Fibroblast of lung (primary cell): ENCODE measurements at places on chromosomes 7 and 10.

DNA sequence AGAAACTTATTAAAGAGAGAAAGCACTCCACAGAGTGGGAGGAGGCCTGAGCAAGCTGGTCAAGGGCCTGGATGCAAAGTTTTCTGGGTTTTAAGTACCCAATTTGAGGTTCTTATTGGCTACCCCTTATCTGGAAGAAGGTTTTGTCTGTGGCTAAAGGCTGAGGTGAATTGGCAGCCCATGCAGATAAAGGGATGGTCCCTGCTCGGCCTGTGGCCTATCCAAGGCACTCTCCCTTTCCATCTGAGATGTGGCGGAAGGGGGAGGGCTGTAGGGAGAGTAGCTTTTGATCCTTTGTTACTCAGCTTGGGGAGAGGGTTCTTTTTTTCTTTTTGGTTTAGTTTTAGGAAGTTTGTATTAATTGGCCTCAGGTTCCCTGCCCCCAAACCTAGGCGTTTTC is 465.1 kb downstream of the ATRNL1 start:
- no peak for DNase-seq

- DNase-seq: peak; percentile 71
Measured at GRCh38 chr7:138001529-138002095, at the start of gene CREB3L2. CREB3L2 (minus strand) TSS chr7:138002086; CDS start chr7:138001705, 381 bp downstream.

- DNase-seq: no peak
Measured at GRCh38 chr10:126919426-126919825, 14.2 kb downstream of the DOCK1 start.

GRCh38 chr7:77667459-77668086 is 28.7 kb upstream of the RSBN1L start:
- DNase-seq: peak; percentile 24

DNA sequence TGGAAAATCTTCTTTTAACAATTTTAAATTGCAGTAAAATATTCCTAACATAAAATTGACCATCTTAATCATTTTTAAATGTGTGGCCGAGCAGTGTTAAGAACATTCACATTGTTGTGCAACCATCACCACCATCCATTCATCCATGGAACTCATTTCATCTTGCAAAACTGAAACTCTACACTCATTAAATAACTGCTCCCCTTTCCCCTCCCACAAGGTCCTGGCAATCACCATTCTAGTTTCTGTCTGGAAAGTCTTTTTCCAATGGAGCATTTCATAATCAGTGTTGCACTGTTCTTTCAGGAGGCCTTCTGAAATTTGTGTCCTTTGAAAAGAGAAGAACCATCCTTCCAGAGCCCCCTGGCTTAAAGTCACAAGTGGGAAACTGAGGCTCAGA is 233.1 kb downstream of the PLXNA4 start:
- DNase-seq: peak; percentile 8

GRCh38 chr7:71486414-71486813 is 354.5 kb downstream of the GALNT17 start:
- no peak for DNase-seq

DNA sequence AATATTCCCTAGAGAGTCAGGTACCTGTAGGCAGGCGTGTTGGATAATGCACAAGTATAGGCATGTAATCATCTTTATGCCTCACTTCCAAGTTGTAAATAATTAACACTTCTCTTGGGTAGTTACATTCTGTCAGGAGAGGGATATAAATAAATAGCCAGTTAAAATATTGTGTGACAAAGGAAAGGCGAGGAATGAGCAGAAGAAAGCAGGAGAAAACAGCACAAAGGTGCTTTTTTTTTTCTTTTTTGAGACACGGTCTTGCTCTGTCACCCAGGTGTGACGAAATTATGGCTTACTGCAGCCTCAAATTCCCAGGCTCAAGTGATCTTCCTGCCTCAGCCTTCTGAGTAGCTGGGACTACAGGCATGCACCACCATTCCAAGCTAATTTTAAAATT is 99.2 kb upstream of the LYZL2 start:
- no peak for DNase-seq

GRCh38 chr7:80520199-80520598 is 8.3 kb upstream of the GNAT3 start:
- DNase-seq: no peak

DNA sequence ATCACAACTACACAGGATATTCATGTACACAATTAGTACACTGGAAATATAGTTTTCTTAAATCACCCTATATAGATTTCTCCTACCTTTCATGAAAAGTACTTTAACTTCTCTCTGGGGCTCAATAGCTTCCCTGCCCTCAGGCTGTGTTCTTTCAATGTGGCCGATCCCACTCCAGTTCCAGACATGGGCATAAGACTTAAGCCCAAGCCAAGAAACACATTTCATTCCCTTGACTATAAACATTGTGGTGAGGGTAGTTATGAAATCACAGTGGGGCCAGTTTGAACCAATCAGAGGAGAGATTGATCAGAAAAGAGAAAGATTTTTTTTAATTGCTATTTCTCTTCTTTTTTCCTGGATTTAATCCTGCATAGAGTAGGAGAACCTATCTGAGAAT is 904.6 kb upstream of the SORCS1 start:
- no peak for DNase-seq

GRCh38 chr10:116281775-116282174 is 8.8 kb upstream of the GFRA1 start:
- no peak for DNase-seq

DNA sequence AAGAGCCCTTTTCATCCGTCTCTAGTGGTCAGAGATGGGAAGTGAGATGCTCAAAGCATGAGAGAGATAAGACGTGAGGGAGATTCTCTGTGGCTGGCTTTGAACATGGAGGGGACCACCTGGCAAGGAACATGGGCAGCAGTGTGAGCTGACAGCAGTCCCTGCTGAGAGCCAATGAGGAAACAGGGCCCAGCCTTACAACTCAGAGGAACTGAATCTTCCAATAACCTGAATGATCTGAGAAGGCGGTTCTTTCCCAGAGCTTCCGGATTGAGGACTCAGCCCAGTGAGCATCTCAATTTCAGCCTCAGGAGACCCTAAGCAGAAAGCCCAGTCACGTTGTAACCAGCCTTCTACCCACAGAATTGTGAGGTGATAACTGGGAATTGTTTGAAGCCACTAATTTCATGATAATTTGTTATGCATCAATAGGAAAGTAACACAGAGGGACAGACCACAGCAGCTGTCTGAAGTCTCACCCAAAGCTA is 33.9 kb upstream of the IKZF1 start:
- DNase-seq: no peak

GRCh38 chr7:490461-491291 is 29.0 kb downstream of the PDGFA start:
- no peak for DNase-seq

- no peak for DNase-seq
Measured at GRCh38 chr10:94235461-94235860, 127.3 kb downstream of the NOC3L start.

DNA sequence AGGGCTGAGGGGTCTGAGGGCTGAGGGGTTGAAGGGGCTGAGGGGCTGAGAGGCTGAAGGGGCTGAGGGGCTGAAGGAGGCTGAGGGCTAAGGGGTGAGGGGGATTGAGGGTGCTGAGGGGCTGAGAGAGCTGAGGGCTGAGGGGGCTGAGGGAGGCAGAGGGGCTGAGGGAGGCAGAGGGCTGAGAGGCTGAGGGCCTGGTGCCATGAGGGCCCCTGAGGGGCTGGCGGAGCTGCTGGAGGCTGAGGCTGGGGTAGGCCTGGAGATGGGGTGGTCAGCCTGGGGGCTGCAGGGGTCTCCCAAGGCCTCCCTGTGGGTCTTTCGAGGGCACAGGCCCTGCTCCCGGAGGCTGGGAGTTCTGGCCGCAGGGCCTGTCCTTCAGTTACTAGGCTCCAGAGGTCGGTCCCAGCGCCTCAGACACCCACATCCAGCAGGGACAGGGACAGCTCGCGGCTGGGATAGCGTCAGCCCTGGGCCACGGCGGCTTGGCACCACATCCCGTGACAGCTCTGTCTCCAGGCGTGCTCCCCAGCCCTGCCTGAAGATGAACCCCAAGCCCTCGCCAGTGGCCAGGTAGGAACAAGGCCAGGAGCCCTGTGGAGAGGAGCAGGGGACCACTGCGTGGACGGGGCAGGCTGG is 16.9 kb downstream of the MYO1G start:
- no peak for DNase-seq

GRCh38 chr10:118332948-118333710 is 9.0 kb downstream of the FAM204A start:
- DNase-seq: no peak

GRCh38 chr7:155713384-155713783 is 68.9 kb downstream of the RBM33 start:
- DNase-seq: no peak

DNA sequence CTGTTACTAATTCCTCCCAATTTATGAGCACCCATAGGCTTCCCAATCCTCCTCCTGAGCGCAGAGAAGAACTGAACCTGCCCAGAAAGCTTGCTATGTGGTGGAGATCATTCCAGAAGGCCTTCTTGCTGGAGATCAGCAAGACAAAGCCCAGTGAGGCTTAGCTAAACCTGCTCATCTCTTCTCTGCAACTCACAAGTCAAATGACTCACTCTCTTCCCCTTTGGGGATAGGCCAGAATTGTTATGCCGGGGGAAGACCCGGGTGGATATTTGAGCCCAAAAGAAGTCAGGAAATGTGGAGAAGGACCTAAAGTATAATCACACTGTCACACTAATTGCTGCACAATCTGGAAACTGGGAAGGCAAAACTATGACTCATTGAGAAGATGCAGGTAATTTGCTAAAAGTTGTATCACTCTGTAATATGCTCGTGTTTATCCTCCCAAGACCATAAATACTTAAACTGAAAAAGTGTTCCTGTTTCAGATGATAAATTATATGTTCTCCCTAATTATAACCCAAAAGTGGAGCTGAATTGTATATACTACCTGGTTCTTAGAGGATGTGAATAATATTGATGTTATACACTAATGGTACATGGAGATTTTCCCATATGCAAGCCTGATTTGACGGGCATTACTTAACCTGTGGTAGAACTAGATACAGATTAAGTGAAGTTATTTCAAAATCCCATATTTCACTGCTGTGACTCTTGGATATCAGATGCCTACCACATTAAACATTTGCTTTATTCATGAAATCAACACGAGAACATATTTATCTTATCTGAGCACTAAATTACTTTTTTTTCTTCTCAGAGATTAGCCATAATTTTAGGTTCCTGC is 6.4 kb downstream of the NEBL start:
- DNase-seq: peak; percentile 49

DNA sequence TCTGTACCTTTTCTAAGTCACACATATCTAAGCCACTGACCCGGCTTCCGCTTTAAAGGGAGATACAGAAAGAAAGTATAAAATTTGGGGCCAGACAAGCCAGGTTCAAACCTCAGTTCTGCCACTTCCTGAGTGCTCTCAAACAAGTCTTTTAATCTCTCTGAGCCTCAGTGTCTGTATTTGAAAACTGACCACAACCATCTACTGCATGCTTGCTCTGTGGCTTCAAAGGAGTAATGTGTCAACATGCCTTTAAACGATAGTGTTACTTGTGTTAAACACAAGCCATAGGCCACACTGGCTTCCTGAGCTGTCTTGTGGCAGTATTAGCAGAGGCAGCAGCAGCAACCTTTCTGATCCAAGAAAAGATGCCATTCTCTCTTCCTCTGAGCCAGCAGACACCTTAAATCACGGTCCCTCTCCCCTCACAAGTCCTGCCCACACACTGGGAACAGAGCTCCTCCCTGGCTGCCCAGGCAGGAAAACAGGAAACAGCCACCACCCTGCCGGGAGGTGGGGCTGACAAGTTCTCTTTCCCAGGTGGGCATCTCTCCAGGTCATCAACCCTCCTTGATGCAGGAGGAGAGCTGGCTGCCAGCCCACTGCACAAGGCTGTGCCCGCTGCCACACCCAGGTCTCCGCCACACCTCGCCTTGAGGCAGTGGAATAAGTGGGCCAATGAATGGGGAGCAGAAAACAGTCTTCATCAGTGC is 10.7 kb downstream of the HIP1 start:
- peak; percentile 88 for DNase-seq

GRCh38 chr10:85433248-85433647 is 933.3 kb downstream of the GRID1 start:
- DNase-seq: no peak

DNA sequence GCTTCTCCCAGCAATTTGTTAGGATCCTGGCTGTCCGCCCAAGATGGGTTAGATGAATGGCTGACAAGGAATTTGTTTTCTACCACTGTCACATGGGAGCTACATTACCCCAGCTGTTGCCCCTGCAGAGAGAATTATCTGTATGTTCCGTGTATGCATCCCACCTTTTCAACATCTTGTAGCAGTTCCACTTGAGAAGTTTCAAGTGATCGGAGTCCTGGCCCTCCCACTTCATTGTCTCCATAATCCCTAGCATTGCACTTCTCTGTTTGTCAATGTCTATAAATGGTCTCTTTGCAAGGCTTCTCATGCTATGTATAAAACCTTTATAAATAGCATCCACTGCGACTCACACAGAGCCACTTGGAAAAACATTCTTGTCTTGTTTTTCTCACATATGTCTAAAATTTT is 972.5 kb downstream of the CNTNAP2 start:
- DNase-seq: no peak

- DNase-seq: peak; percentile 3
Measured at GRCh38 chr7:145265180-145265579, 429.3 kb upstream of the TPK1 start.

DNA sequence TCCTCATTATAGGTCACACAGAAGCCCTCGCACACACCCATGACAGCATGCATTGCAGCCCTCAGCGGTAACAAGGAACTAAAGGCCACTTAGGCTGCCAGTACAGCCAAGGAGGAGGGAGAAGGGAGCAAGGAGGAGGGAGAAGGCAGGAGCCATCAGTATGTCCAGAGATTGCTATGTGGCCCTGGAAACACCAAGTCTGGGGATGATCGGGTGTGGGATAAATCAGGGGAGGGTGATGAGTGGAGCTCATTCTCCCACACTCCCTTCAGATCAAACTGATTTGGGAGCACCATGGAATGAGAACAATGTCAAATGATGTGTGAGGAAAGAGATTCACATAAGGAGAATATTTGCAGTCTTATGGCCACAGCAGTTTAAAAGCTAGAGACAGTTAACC is 350.9 kb downstream of the TNS3 start:
- DNase-seq: no peak

DNA sequence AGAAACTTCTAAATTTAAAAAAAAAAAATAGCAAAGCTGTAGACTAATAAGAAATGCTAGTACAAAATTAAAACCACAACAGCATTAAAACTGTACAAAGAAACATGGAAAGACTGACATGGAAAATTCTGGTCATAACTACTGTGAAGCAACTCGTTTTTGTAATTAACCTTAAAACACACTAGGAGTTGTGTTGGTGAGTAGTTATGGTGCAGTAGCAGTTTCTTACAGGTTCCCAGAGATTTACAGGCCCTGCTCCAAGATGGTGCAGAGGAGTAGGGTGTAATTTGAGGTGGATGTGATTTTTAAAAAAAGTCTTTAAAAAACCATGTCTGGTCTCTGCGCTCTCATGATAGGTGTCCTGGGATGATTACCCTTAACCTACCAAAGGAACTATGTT is 31.0 kb downstream of the TNKS2 start:
- no peak for DNase-seq

DNA sequence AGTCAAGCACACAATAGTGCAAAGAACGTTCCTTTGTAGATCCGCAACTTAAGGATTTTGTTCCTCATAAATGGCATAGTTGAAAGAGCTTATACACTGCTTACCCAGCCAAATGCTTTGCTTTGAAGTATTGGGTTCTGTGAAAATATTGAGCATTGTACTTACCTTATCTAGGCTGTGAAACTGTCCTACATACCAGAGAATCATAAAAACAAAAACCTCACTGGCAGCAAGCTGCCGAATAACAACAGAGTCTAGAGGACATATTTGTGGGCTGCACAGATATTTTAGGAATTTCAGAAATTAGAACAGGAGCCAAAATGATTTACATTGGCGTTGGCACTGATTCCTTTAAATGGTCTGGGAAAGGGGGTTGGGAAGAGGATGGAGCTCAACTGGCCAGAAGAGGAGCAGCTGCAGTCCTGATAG is 174.8 kb downstream of the RTKN2 start:
- DNase-seq: peak; percentile 94

- DNase-seq: no peak
Measured at GRCh38 chr7:77710861-77711260, 14.6 kb downstream of the RSBN1L start.
